ENCODE measurements at places on chromosomes 12 and 14.

GRCh38 chr12:53700567-53700966 is 24.7 kb upstream of the ATP5MC2 start:
- DNase-seq, result no peak

DNA sequence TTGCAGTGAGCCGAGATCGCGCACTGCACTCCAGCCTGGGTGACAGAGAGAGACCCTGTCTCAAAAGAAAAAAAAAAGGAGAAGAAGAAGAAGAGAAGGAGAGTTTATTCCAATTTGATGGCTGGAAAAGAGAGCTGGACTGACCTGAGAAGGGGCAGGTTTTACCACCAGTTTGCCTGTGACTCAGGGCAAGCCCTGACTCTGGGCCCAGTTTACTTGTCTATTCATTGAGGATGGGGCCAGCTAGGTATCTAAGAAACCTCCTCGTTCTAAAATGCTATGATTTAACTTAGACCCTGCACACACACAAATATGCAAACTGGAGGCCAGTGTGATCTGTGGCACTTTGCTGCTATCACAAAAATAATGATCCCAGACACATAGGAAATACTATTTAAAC is 155.0 kb downstream of the FOXN3 start:
- DNase-seq, result no peak

- no peak for DNase-seq
These were observed 5.1 kb downstream of the CLMN start for GRCh38 chr14:95314609-95315008.

GRCh38 chr14:43022094-43022800 is 1415.6 kb downstream of the LRFN5 start:
- DNase-seq, result no peak

DNA sequence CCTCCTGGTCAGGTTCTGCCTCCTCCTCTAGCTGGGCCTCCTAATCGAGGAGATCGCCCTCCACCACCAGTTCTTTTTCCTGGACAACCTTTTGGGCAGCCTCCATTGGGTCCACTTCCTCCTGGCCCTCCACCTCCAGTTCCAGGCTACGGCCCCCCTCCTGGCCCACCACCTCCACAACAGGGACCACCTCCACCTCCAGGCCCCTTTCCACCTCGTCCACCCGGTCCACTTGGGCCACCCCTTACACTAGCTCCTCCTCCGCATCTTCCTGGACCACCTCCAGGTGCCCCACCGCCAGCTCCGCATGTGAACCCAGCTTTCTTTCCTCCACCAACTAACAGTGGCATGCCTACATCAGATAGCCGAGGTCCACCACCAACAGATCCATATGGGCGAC is 19.3 kb downstream of the CPSF6 start:
- DNase-seq, result no peak

DNA sequence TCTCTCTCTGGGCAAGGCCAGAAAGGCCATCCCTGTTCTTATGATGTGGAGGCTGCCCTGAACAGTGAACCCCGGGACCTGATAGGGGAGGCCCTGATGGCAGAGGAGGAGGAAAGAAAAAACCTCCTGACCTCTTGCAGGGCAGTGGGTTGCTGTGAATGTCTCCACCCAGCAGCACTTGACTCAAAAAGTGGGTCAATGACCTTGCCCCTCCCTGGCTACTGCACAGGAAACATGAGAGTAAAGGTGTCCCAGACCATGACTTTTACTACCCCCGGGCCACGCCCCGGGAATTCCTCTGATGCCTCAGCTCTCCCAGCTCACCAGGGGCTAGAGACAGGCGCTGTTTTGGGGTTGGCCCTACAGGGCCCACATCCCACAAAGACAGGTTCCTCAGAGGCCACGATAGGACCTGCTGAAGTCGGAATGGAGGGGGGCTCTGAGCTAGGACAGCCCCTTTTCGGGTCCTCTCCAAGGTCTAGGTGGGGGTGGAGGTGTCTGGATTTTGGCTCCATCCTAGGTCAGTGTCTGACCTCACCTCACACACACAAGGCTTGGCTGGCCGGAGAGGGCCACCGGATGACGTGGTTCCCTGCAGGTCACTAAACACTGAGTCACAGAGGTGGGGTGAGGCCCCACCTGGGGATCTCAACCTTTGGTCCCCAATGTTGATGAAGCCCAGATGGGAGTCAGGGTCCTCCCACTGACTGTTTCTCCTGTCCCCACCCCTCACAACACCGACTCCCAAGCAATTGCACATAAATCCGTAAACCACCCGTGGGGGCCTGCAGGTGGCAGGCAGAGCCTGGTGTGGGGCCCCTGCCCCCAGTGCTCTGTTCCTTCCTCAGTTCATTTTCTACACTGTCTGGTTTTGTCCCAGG is 1.6 kb downstream of the RHOF start:
- DNase-seq, result no peak

- no peak for DNase-seq
These were observed 231.3 kb upstream of the AMIGO2 start for GRCh38 chr12:47311010-47311409.

DNA sequence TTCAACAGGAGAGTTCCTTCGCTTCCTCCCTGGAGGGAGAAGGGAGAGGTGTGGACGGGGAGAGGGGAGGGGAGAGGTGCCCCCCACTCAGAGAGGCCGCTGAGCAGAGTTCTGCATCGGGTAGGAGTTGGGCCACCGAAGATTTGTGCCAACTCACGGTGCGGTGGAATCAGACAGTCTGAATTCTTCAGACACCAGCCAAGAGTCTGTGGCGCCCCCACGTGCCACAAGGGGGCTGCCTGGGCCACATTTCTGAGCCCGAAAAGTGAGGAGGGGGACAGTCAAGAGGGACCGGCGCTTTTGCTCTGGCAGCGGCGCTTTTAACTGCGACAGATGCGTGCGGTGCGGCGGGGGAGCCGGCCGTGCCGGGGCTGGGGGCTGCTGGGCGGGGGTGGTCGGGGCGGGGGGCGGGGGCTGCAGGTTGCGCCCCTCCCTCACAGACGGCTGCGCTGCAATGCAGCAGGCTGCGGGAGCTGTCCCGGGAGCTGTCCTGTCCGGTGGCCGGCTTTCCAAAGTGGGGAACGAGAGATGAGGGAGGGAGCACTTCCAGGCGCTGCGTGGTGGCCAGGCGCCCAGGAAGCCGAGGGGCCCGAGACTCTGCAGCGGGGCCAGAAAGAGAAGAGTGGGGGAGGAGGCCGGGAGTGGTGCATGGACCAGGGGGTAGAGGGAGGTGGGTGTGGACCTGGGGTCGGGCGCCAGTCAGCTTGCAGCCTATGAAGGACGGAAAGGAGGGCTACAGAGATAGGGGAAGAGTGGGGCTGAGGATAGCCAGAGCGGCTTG is 975 bp upstream of the RTL1 start:
- no peak for DNase-seq

DNA sequence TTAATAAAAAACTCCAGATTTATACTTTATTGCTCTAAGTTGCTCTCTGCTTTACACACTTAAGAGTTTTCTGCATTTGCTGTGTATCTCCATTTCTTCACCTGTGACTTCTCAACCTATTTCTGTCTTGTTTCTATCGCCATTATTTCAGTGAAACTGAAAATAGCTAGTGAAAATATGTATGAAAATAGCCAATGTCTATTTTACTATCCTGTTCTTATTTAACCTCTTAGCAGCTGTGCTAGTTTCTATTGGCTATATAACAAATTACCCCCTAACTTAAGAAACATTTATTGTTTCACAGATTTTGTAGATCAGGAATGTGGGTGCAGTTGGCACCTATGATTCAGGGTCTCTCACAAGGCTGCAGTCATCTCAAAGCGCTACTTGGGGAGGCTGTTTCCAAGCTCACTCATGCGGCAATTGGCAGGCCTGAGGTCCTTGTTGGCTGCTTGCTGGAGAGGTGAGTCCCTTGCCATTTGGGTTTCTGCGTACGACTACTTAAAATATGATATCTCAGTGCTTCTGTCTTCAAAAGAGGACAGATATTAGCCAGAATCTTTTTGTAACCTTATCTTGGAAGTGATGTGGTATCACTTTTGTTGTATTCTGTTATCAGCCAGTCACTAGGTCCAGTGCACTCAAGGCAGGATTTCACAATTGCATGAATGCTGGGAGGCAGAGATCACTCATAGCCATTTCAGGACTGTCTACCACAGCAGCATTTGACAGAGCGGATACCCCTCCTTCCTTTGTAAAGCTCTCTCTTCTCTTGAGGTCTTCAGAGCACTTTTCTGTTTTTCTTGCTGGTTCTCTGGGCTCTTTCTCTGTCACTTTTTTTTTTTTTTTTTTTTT is 7.2 kb downstream of the ERC1 start:
- no peak for DNase-seq

DNA sequence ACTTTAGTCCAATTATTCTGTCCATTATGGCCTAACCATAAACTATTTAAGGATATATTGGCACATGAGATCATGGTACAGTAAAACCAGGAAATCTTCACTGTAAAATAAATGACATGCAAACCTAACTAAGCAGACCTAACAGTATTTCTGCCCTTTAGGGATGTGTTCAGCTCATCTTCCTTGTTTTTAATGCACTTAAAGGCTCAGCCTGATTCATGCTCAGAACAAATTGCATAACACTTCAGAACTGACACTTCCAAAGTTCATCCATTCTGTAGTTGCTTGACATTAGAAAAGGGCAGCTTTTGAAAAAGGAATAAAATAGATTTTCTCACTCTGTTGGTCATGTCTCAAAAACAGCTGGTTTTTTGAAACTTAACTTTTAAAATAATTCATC is 708.5 kb downstream of the C12orf50 start:
- DNase-seq, result no peak

DNA sequence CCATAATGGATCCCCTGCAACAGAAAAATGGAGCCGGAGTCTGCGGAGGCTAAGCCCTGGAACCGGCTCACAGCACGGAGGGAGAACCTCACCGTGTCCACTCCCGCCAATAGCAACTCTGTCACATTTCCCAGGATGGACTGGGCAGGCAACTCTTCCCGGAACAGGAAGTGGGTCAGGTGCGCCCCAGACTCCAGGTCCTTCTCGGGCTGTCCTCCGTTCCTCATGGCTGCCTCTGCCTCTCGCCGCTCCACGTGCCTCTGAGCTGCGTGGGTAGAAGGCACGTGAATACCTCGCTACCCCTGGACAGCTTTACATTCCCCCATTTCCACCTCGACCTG is 2.2 kb downstream of the CYP27B1 start:
- no peak for DNase-seq

GRCh38 chr12:132169376-132169775 is 25.1 kb downstream of the NOC4L start:
- no peak for DNase-seq

- DNase-seq, result no peak
These were observed 14.5 kb downstream of the DYRK2 start for GRCh38 chr12:67662910-67663538.

DNA sequence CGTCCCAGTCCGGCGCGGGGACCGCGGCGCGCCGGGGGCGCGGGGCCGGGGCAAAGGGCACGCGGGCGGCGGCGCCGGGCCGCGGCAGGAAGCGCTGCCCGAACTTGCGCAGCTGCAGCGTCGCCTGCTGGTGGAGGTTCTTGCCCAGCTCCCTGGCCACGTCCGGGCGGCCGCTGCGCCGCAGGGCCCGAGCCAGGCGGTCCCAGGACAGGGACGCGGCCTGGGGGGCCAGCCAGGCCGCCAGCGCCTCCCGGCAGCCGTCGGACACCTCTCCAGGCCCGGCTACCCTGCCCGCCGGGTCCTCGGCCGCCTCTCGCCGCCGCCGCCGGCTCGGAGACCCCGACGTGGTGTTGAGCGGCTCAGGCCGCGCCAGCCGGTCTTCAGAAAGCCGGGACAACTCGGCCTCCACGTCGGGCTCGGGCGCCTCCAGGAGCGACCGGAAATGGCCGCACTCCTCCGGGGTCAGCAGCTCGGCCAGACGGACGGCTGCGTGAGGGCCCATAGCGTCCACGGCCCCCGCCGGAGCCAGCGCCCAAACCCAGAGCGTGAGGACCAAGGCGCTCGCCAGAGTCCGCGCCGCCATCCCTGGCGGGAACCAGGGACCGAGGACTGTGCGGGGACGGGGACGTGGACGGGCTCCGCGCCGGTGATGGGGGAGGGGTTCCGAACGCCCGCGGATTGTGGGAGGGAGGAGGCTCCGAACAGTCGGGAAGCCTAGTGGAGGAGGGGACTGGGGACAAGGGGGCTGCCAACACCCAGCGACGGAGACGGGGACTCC is 34.0 kb downstream of the FIGNL2 start:
- peak; percentile 88 for DNase-seq

- no peak for DNase-seq
These were observed 152.4 kb upstream of the PELI2 start for GRCh38 chr14:55965851-55966250.

GRCh38 chr12:124495194-124495983 is 72.0 kb downstream of the NCOR2 start:
- DNase-seq, result no peak

- DNase-seq, result no peak
These were observed 224.6 kb downstream of the CRADD start for GRCh38 chr12:93901739-93902138.

- no peak for DNase-seq
These were observed 32.1 kb upstream of the HECTD1 start for GRCh38 chr14:31239741-31240140.

- no peak for DNase-seq
These were observed 196.5 kb downstream of the ANO4 start for GRCh38 chr12:100991102-100991501.

DNA sequence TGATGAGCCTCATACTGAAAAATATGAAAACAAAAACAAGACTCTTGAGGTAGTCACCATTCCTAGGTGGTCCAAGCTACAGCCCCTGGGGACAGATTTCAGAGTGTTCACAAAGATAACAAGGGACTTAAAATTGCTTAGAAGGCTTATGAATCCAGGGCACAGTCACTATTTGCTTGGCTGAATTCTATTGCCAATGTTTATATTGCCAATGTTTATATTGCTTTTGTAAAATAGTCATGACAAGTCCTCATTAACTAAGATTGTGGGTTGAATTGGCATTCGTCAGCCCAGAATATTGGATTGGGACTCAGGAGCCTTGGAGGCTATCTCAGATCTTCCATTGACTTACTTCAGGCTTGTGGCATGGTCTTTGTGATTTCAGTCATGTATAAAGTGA is 6.4 kb downstream of the TMEM117 start:
- no peak for DNase-seq

DNA sequence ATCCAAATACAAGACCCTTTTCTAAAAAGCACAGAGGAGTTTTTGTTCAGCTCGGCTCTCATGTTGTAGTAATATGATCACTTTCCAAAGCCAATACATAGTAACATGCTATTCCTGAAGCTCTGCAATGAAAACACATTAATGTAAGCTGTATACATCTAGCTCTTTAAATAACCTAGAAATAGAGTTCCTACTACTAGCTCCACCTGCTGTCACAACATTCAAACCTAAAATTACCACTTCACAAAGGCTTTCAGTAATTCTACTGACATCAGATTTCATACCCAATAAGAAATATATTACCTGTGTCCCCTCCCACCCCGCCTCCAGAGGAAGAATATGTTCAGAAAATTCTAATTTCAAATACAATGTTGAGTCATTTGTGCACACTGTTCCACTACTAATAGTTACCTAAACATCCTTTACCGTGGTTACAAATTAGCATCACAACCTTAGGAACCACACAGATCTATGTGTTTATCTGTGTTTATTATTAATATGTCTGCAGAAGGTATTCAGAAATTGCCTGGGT is 17.8 kb downstream of the EFCAB11 start:
- no peak for DNase-seq

- DNase-seq, result peak; percentile 42
These were observed 557 bp downstream of the COPS7A start for GRCh38 chr12:6724409-6724797.
